ENCODE measurements at places on chromosomes 2 and 18. TPM values are rescaled to one million over a fixed set of nuclear protein-coding genes. Genes with fewer than 3 reads are reported as not detected.

GRCh38 chr2:189613650-189614420, 33.2 kb upstream of the SLC40A1 start:
- no peak for DNase-seq

GRCh38 chr2:67237288-67237687, 159.8 kb upstream of the ETAA1 start:
- DNase-seq: no peak

- no peak for DNase-seq
These were observed 427.3 kb downstream of the TSN start for GRCh38 chr2:122182616-122183355.

The CNRIP1 gene
- total RNA-seq: 2.5 TPM

GRCh38 chr2:239935789-239936758, 89.1 kb downstream of the NDUFA10 start:
- DNase-seq: peak; percentile 51

DNA sequence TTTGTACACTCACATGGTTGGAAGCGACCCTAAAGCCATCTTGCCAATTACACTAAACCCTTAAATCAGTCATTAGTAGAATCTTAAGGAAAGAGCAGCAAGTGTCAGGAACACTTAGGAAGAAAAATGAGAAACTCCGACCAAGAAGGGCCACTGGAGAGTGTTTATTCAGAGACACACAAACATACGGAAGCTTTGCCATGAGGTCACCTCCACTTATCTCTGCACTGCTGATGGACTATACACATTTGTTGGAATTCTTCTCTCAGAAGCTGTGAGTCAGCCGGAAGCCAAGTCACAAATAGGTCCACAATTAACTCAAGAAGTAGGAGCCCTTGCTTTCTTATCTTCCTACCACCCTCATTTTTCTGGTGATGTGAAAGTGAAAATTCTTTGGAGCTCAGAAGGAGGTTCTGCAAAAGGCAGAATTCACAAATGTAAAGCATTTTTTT, 21.6 kb downstream of the BMP10 start:
- no peak for DNase-seq

- DNase-seq: no peak
These were observed 34.0 kb downstream of the PIGN start for GRCh38 chr18:62152844-62153243.

- DNase-seq: no peak
These were observed 1.1 kb downstream of the L3MBTL4 start for GRCh38 chr18:6413579-6414117.

The IL1F10 gene
- total RNA-seq: not detected

GRCh38 chr2:24080701-24081100, 3.9 kb downstream of the TP53I3 start:
- no peak for DNase-seq
